C1 segment of cervical spinal cord (tissue), 14 donors: ENCODE measurements at places on chromosomes 6 and 20.

DNA sequence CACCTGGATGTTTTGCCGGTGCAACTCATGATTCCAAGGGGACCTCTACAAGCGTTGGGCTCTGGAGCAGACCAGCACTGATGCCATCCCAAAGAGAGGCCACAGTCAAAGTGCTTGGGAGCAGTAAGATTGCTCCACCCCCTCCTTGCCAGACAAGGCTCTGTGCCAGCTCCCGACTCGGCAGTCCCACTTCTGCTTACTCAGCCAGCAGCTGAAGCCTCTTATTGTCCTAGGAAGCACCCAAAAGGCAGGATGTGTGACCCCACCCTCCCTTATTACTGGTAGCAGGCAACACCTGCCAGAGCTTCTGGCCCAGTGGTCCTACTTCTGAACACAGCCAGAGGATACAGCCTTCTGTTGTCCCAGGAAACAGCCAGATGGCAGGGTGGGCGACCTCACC lies 614.2 kb downstream of the TENT5A start:
- no peak for DNase-seq

- no peak for DNase-seq
Observed at GRCh38 chr6:109088995-109089394, 5.7 kb downstream of the SESN1 start.

- no peak for DNase-seq
Observed at GRCh38 chr20:33668466-33669155, 1.9 kb downstream of the ACTL10 start.

DNA sequence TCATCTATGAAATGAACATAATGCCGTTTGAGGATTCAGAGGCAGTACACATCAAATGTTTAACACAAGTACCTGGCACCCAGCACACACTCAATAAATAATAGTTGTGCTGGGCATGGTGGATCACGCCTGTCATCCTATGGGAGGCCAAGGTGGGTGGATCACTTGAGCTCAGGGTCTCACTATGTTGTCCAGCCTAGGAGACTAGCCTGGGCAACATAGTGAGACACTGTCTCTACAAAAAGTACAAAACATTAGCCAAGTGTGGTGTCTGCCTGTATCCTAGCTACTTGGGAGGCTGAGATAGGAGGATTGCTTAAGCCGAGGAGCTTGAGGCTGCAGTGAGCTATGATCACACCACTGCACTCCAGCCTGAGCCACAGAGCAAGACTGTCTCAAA lies 98.1 kb upstream of the SALL4 start:
- no peak for DNase-seq

DNA sequence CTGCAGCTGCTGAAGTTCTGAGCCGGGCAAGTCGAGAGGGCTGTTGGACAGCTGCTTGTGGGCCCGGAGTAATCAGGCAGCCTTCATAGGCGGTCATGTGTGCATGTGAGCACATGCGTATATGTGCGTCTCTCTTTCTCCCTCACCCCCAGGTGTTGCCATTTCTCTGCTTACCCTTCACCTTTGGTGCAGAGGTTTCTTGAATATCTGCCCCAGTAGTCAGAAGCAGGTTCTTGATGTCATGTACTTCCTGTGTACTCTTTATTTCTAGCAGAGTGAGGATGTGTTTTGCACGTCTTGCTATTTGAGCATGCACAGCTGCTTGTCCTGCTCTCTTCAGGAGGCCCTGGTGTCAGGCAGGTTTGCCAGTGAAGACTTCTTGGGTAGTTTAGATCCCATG lies 21.2 kb upstream of the MAPK13 start:
- no peak for DNase-seq

DNA sequence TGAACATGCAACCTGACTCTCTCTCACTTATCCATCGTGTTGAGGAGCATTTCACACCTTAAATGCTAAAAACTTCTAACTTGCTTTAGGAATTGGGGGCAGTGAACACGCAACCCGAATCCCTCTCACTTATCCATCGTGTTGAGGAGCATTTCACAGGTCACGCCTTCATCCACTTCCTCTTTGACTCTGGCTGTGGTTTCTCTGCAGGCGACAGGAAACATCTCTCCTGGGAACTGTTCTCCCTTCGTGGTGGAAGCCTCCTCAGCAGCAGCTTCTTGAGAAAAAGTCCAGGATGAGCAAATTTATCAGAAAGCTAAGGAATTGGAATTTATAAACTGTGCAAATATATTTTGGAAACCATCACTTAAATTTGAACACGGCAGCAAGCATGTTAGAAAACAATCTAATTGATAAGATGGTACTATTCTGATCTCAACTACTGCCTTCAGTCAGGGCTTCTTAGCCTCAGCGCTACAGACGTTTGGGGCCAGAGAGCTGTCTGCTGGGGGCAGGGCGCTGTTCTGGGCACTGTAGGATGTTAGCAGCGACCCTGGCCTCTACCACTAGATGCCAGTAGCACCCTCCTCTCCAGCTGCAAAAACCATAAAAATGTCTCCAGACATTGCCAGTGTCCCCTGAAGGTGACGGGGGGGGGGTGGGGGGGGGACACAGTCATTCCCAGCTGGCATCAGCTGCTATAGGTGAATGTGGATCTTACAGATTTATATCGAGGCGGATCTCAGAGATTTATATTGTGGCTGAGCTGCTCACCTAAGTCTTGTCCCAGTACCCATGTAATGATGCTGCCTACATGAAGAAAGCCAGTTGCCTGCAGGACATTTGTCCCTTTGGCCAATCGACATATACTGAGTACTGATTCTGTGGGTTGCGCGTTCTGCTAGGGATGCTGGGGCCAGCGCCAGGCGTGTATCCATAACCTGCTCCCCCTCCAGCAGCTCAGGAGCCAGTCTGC lies 26.2 kb downstream of the CTCFL start:
- peak; percentile 25 for DNase-seq

DNA sequence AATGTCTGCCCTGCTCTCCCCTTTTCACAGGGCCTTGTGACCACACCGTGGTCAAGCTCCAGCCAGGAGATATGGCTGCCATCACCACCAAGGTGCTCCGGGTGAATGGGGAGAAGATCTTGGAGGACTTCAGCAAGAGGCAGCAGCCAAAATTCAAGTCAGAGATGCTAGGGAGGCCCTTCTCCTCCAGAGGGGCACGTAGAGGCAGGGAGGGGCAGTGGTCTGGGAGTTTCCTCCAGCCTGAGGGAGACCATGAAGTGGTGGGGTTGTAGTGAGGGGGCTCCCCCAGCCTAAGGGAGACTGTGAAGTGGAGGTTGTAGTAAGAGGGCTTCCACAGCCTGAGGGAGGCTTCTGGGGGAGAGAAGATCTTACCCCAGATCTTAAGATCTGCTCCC lies 4.0 kb downstream of the DXO start:
- DNase-seq = no peak

DNA sequence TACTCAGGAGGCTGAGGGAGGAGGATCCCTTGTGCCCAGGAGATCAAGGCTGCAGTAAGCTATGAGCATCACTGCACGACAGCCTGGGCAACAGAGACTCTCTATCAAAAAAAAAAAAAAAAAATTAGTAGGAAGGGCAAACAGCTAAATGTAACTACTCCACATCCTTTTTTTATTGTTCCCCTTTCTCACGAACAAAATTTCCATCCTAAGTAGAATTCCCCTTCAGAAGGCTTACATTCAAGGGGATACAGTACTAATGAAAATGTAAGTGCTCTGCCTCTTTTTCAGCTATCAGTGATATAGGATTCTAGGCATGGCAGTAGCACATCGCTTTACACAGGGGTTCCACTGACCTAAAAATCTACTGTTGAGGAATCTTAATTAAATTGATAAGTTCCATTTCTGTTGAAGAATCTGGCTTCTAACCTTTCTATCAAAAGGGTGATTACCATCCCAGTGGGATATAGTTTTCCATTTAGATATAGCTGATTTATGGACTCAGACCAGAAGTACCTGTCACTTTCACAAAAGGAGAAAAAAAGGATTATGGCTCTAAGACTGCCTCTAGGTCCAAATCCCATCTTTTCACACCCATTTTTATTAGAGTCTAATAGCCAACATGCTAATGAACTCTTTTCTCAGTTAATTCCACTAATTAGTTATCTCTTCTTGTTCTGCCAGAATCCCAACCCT lies 2.6 kb downstream of the B4GALT5 start:
- no peak for DNase-seq

GRCh38 chr20:24742436-24742835 lies 206.6 kb upstream of the CST7 start:
- no peak for DNase-seq

GRCh38 chr6:49787176-49787575 lies at the start of gene PGK2:
Gene PGK2, minus strand, starts transcription at chr6:49787285. Its CDS starts 98 bp downstream, at chr6:49787187.
- no peak for DNase-seq

GRCh38 chr6:69914015-69914485 lies 47.7 kb downstream of the COL19A1 start:
- no peak for DNase-seq

- DNase-seq = peak; percentile 5
Observed at GRCh38 chr20:57811374-57812020, 101.7 kb upstream of the PMEPA1 start.
